Spleen (tissue), 13 donors: ENCODE measurements at places on chromosomes 11 and 22. TPM values are rescaled to one million over a fixed set of nuclear protein-coding genes. Genes with fewer than 3 reads are reported as not detected.
A peak's percentile ranks its signal among the peaks of the same experiment; 100 is the strongest.

GRCh38 chr11:32187111-32187510 is 96.2 kb downstream of the RCN1 start:
- H3K27ac ChIP-seq: no peak overlapping the region
- H3K4me3 ChIP-seq: no peak overlapping the region
- DNase-seq: no peak
- no peaks in the 10 kb centered on the region for H3K27me3 ChIP-seq
- no peaks in the 10 kb centered on the region for H3K36me3 ChIP-seq

The TBX10 gene
- not detected for total RNA-seq

The DDX25 gene
- not detected for total RNA-seq

DNA sequence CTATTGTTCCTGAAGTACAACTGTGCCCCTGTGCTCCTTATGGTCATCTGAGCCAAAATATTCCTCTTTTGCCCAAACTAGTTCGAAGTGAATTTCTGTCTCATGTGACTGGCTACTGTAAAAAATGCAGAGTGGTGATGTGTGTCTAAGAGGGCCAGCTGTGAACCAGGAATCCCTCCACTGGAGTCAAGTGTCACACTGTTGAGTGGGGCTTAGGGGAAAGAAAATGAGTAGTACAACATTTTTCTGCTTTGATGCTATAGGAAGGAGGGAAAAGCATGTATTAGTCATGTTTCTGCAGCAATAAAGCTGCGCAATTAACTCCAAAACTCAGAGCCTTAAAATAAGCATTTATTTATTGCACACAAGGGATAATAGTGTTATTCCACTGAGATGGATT is 39.8 kb upstream of the HMGXB4 start:
- no peaks in the 10 kb centered on the region for H3K36me3 ChIP-seq
- H3K4me1 ChIP-seq: no peaks in the 10 kb centered on the region
- DNase-seq: no peak
- H3K27ac ChIP-seq: no peak overlapping the region

DNA sequence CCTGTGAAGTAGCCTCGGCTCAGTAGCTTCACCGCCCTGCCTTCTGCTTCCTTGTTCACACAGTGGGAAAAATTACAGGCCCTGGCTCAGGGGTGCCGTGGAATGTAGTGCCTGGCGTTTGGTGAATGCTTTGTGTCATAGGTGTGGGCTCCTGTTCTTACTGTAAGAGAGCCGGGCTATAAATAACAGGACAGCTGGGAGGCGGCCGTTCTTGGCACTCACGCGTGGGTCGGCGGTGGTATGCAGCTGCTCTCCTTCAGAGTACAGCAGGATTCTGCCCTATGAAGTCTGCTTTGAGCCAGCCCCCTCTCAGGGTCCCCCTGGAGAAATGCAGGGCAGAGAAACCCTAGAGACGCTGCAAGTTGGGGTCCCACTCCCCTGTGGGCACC is 84.2 kb downstream of the CTTN start:
- no peaks in the 10 kb centered on the region for H3K27me3 ChIP-seq
- no peaks in the 10 kb centered on the region for H3K4me1 ChIP-seq
- no peak overlapping the region for H3K4me3 ChIP-seq

DNA sequence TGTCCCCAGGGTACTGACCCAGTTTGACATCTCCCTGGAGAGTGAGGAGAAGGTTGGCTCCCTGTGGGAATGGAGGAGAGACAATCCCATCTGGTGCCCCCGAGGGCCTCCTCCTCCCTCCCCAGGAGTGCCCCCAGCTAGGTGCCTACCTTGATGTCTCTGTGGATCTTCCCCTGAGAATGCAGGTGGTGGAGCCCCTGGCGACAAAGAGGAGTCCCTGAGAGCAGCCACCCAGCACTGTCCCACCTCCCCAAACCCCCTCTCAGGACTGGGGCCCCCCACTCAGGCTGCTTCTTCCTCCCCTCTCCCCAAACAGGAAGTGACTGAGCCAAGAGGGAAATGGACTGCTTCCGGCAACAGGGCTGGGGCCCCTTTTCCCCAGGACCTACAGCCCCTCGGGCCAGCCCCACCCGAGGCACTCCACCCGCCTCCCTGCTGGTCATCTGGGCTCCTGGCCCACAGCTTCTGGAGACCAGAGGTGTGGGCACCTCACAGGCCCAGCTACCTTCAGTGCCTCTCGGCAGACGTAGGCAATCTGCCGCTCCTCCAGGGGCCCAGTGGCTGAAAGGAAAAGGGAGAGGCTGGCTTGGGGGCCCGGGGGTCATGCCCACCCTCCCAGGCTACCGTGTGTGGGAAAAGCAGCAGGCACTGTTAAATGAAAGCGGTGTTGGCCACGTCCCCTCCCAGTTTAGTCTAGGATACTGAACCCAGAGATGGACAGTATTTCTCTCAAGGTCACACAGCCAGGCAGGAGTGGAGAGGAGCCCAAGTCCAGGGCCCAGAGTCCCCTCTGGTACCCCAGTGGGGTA is 1.2 kb downstream of the MAP4K2 start:
- peak overlapping the region; percentile 88 for H3K27ac ChIP-seq
- peaks cover 83% of the 10 kb centered on the region for H3K4me1 ChIP-seq
- H3K4me3 ChIP-seq: peak overlapping the region; percentile 84
- peaks cover 31% of the 10 kb centered on the region for H3K36me3 ChIP-seq

- no peaks in the 10 kb centered on the region for H3K27me3 ChIP-seq
- peaks cover 6% of the 10 kb centered on the region for H3K4me1 ChIP-seq
- no peak overlapping the region for H3K4me3 ChIP-seq
- no peak overlapping the region for H3K27ac ChIP-seq
- no peaks in the 10 kb centered on the region for H3K36me3 ChIP-seq
These were observed 23.7 kb upstream of the RPS3 start for GRCh38 chr11:75375626-75376025.

The MMP12 gene
- 4.7 TPM for total RNA-seq

The FBLN1 gene
- total RNA-seq: 11.7 TPM

DNA sequence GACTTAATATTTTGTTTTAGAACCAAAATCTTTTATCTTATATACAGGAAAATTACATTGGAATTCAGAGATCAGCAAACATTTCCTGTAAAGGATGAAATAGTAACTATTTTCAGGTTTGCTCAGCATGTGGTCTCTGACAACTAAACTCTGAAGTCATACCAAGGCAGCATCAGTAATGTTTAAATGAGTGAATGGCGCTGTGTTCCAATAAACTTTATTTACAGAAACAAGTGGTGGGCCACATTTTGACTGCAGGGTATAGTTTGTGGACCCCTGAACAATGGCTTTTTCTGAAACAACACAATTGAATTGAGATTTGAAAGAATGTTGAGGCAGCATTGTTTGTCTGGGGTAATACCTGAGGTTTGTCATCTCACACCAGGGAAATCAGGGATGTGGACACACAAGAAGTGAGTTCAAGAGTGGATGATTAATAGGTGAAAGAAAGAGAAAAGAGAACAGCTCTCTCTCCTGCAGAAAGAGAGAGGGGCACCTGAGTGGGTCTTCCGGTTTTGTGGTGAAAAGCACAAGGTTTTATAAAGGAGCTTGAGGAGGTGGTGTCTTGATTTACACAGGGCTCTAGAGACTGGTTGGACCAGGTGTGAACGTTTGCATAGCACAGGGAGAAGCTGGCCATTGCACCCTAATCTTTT is 113.5 kb upstream of the VPREB1 start:
- H3K27ac ChIP-seq: no peak overlapping the region
- no peaks in the 10 kb centered on the region for H3K4me1 ChIP-seq
- no peak for DNase-seq

The TMEM121B gene
- 0.77 TPM for total RNA-seq

The YAP1 gene
- 37.3 TPM for total RNA-seq

GRCh38 chr11:67571443-67571842 is 12.2 kb upstream of the GSTP1 start:
- no peak overlapping the region for H3K4me3 ChIP-seq
- H3K36me3 ChIP-seq: no peaks in the 10 kb centered on the region
- no peak for DNase-seq
- no peak overlapping the region for H3K27ac ChIP-seq
- H3K4me1 ChIP-seq: no peaks in the 10 kb centered on the region

- H3K4me3 ChIP-seq: no peak overlapping the region
- H3K27ac ChIP-seq: no peak overlapping the region
- H3K4me1 ChIP-seq: no peaks in the 10 kb centered on the region
- no peaks in the 10 kb centered on the region for H3K27me3 ChIP-seq
- no peaks in the 10 kb centered on the region for H3K36me3 ChIP-seq
These were observed 2209.7 kb downstream of the LRRC4C start for GRCh38 chr11:39249566-39250365.

The NPAS4 gene
- total RNA-seq: not detected

GRCh38 chr22:48098243-48098920 is 1335.9 kb downstream of the TBC1D22A start:
- no peak overlapping the region for H3K4me3 ChIP-seq
- peaks cover 40% of the 10 kb centered on the region for H3K4me1 ChIP-seq
- H3K27me3 ChIP-seq: no peaks in the 10 kb centered on the region
- H3K36me3 ChIP-seq: no peaks in the 10 kb centered on the region

The BCO2 gene
- 7.8 TPM for total RNA-seq

The CDC45 gene
- total RNA-seq: 2.3 TPM

The LSP1 gene
- total RNA-seq: 416 TPM

GRCh38 chr11:74647831-74648230 is 55.4 kb downstream of the POLD3 start:
- no peaks in the 10 kb centered on the region for H3K4me1 ChIP-seq
- no peaks in the 10 kb centered on the region for H3K27me3 ChIP-seq
- no peak overlapping the region for H3K27ac ChIP-seq
- no peak overlapping the region for H3K4me3 ChIP-seq

The DDX6 gene
- total RNA-seq: 159 TPM

The FGF4 gene
- total RNA-seq: not detected

DNA sequence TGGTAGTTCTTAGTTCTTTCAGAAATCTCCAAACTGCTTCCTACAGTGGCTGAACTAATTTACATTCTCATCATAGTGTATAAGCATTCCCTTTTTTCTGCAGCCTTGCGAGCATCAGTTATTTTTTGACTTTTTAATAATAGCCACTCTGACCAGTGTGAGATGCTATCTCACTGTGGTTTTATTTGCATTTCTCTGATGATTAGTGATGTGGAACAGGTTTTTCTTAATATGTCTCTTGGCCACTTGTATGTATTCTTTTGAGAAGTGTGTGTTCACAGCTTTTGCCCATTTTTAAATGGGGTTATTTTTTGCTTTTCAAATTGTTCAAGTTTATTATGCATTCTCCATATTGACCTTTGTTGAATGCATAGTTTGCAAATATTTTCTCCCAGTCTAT is 459.3 kb downstream of the NTM start:
- H3K27ac ChIP-seq: no peak overlapping the region
- H3K36me3 ChIP-seq: no peaks in the 10 kb centered on the region
- no peak for DNase-seq
- H3K4me1 ChIP-seq: no peaks in the 10 kb centered on the region
- no peak overlapping the region for H3K4me3 ChIP-seq
- no peaks in the 10 kb centered on the region for H3K27me3 ChIP-seq

The BDNF gene
- total RNA-seq: not detected

- no peak overlapping the region for H3K27ac ChIP-seq
- H3K27me3 ChIP-seq: no peaks in the 10 kb centered on the region
- no peaks in the 10 kb centered on the region for H3K4me1 ChIP-seq
- DNase-seq: no peak
- H3K36me3 ChIP-seq: no peaks in the 10 kb centered on the region
These were observed 163.2 kb upstream of the BLID start for GRCh38 chr11:122279194-122279593.

The ARHGAP20 gene
- total RNA-seq: 1.2 TPM

DNA sequence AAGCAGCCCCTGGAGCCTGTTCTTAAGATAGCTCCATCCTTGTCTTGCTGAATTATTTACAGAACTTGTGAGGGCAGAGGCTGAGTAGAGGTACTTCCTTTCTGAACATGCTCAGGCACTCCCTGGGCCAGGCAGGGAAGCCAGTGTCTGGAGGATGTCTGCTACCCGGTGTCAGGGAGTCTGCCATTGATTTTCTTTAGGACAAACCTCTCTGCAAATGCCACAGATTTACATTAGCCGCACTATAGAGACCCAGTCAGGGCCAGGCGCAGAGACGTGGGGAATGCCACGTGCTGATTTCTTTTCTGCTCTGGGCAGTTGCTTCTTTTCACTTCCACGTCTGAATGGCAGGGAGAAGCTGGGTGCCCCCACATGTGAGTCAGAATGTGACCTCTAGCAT is 585.5 kb downstream of the NTM start:
- H3K27ac ChIP-seq: no peak overlapping the region
- H3K4me3 ChIP-seq: no peak overlapping the region
- no peaks in the 10 kb centered on the region for H3K36me3 ChIP-seq
- no peaks in the 10 kb centered on the region for H3K27me3 ChIP-seq
- no peak for DNase-seq
